ENCODE measurements at places on chromosomes 7 and 10.

DNA sequence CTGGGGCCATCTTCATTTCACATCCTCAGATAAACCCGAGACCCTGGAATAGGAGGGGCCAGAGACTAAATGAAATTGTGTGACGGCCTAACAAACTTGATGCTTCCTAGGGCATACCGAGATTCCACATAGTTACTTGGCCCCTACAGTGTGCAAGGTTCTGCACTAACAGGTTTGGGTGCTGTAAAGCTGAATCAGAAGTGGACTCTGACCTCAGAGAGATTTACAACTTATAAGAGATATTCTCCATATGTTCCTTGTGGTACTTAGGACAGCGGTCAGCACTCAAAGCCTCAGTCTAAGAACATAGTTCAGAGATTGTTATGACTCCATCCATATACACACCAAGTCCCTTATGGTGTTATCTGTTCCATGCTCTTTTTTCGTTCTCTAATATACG lies 55.1 kb upstream of the FHIP2A start:
- DNase-seq: no peak

DNA sequence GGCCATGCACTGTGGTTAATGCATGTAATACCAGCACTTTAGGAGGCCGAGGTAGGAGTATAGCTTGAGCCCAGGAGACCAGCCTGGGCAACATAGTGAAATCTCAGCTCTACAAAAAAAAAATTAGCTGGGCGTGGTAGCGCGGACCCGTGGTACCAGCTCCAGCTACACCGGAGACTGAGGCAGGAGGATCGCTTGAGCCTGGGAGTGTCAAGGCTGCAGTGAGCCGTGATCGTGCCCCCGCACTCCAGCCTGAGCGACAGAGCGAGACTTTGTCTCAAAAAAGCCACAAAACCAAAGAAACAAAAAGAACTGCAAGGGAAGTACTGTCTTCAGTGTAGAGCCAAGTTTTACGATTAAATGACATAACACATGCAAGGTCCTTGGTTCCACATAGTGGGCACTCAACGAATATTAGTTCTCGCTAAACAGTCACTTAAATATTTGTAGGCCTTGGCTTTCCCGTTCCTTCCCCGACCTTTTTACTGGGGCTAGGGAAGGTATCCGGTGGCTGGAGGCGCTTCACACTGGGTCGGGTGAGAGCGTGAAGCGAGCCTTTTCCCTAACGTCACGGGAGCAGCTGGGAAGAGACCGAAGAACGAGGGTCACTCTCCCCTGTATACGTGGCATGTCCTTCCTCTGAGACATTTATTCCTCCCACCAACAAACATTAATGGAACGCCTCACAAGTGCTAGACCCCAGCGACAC lies 993 bp upstream of the SND1 start:
- no peak for DNase-seq

GRCh38 chr7:149422914-149423301 lies 38.0 kb downstream of the ZNF777 start:
- no peak for DNase-seq

GRCh38 chr10:114262496-114262895 lies 23.4 kb downstream of the VWA2 start:
- DNase-seq: no peak

DNA sequence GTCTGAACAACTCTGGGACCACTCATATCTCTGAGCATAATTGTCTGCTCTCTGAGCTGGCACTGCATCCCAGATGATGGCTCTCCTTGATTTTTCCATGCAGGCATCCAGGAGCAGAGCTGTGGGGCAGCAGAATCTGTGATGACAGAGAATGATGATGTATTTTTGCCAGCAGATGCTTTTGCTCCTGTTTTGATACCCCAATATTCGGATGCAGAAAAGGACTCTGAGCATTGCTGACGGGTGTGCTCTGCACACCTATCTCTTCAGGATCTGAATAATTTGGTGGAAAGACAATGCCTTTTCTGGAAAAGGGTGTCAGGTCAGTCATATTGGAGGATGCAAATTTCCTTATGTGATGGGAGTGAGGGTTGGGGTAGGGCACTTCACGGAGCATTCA lies 735.9 kb downstream of the KCNMA1 start:
- no peak for DNase-seq

- peak; percentile 67 for DNase-seq
Observed at GRCh38 chr7:149624006-149624405, 126.4 kb upstream of the ZNF746 start.

DNA sequence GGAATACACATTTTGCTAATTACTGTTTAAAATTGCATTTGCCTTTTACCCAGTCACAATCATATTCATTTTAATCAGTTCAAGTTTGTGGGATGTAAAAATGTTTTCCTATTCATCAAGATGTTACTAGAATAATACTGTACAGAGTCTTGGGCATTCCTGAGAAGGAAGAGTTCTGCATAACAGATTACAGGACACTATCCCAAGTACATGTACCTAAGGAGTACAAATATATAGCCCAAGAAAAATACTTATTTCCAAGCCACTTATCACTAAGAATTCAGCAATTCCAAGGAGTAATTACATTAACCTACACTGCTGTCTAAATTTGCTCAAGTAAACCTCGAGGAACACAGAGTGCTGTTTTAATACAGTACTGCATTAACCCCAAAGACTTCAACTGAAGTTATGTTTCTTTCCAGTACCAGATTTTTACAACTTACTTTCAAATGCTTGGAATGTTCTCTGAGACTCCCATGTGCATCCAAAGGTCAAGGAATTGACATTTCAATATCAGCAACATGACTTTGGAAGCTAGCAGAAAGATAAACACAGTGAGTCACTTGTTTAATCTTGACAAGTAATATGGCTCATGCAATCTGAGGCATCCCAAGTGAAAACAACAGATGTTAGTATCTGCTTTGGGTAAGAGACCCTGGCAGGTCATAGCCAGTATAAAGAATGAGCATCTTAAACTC lies 125.4 kb upstream of the BET1 start:
- no peak for DNase-seq

DNA sequence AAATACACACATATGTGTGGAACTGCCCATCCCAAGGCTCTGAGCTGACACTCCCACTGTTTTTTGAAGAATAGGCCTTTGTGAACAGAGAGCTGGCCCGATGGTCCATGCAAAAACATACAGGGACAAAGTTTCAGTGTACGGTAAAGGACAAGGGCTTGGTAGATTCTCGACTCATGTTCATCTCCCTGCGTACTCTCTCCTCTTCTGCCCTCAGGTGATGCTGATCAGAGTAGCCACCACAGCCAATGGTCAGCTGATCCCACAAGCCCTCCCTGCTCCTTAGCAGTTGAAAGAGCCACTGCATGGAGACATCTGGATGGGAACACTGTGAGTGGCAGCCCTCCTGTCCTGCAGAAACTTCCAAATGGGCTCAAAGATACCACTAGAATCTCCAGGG lies 23.1 kb upstream of the C10orf71 start:
- no peak for DNase-seq

DNA sequence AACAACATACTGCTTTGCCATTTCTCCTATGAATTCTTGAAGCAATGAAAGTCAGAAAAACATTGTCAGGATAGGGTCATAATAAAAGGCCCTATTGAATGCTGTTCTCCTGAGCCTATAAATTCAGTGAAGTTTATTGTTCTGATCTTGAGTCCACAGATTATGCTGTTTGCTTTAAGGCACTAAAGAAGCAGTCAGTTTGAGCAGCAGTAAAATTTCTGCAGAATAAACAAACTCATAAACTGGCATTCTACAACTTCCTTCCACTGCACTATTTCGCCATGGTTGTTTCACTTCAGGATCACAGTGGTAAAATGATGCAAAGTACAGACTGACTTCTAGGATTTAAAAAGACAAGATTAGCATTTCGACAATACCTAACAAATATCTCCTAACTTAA lies 503.2 kb downstream of the SH2D4B start:
- DNase-seq: no peak

DNA sequence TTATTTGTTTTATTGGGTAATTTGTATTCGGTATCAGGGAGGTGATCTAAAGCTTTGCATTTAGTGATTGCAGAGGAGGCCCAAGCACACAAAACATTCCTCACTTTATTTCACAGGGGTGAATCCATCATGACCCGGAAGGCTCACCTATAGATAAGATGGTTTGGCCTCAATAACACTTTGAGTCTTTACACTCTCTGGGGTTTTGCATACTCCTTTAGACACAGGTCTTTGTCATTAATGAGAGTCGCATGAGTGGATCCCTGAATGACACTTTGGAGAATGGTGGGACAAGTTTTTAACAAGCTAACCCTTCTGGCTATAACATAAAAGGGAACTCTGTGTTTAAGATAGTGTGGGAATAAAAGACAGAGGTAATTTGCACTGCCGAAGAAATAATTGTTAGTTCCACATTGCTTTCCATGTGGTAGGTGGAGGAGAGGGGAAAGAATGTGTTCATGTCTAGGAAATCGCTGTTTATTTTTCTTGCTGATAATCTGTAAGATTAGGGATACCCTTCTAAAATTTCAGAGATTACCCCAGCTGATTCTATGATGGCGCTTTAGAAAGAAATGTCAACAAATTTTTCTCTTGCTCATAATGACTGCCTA lies 455.8 kb downstream of the TFEC start:
- DNase-seq: no peak

DNA sequence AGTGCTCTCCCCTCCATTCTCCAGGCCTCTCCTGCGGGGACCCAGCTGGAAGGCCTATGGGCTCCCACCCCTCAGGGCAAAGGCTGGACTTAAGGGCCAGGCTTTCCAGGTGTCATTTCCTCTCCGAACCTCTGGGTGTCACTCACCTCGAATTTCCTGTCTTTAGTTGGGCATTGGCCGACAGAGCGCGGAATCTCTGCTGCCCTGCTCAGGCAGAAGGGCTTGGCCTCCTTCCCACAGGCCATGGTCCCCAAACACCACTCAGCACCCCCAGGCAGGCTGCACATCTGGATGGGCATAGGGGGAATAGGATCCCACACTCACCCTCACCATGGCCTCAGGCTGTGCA lies 212.9 kb downstream of the CCSER2 start:
- no peak for DNase-seq

DNA sequence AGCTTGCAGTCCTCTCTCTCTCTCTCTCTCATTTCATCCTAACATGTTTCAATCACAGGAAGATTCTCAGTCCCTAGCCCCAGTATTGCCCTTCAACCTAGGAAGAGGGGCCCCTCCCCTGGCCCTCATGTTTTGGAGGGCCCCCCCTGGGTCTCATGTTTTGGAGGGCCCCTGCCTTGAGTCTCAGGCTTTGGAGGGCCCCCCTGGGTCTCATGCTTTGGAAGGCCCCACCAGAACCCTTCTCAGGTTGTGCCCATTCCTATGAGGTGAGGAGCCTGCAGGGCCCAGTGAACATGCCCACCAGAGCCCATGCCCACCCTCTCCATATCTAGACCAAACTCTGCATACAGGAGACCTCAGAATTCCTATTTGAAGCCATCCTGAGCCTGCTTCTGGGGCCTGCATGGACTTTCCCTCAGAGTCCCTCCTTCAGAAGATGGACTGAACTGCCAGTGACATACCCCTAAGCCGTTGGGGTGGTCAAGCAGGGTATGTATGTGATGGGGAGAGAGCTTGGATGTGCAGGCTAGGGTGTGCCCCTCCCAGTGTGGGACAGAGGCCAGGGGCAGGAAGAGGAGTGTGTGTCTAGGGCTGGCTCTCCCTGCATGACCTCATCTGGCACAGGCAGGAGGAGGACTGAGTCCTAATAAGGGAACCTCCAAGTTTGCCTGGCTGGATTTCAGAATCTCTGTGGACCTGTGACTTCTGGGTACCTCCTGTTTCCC lies 8.1 kb upstream of the VDAC2 start:
- no peak for DNase-seq

DNA sequence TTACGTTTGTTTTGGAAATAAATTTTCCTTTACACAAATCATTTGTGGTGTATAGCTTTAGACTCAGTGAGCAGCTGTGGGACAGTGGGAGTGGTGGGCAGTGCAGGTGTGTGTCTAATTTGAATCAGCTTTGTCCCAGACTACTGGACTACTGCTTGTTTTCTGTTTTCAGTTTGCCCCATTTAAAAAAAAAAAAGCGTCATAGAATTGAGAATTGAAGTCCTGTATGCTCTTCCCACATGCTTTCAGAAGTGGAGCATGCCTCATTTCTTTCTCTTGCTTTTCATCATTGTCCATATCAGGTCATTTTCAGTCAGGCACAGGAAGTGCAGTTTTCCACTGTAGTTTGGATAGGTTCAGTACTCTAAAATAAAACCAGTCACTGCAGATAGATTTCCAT lies 66.1 kb downstream of the SHH start:
- no peak for DNase-seq

GRCh38 chr7:131602304-131602993 lies 46.0 kb upstream of the PODXL start:
- no peak for DNase-seq

GRCh38 chr7:142606081-142606480 lies 143.2 kb upstream of the PRSS1 start:
- no peak for DNase-seq

DNA sequence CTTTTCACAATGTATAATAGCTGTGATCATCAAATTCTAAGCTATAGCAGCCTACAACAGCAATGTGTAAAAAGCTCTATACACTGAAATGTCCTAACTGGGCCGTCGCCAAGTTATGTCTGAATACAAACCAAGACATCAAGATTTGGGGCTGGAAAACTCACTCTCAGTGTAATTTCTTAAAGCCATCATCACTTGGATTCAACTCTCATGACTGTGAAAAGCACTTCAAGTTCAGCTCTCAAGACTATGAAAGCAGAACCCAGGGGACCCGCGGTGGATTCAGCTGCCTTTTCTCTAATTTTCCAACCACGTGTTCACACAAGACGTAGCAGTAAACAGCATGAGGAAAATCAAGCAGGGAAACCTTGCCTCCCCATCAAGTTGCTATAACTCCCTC lies 15.8 kb upstream of the ZNRF2 start:
- DNase-seq: no peak

GRCh38 chr10:79313320-79313719 lies 33.9 kb upstream of the PPIF start:
- DNase-seq: no peak

GRCh38 chr7:95436407-95436806 lies 1.6 kb upstream of the PON2 start:
- DNase-seq: no peak

GRCh38 chr7:44222074-44222473 lies 21.3 kb downstream of the YKT6 start:
- DNase-seq: peak; percentile 54

- DNase-seq: no peak
Observed at GRCh38 chr7:147013825-147014224, 897.2 kb downstream of the CNTNAP2 start.

- DNase-seq: no peak
Observed at GRCh38 chr10:33602278-33602677, 267.8 kb upstream of the NRP1 start.

All from natural killer cell treated with Interleukin-12 subunit alpha and Interleukin-12 subunit beta and Interleukin-15 and Interleukin-18, amount 100 ng/mL, for 72 hours (primary cell).